ENCODE measurements at places on chromosomes 16 and 17.

GRCh38 chr17:12445331-12445730 is 220.4 kb upstream of the MYOCD start:
- no peak for DNase-seq

DNA sequence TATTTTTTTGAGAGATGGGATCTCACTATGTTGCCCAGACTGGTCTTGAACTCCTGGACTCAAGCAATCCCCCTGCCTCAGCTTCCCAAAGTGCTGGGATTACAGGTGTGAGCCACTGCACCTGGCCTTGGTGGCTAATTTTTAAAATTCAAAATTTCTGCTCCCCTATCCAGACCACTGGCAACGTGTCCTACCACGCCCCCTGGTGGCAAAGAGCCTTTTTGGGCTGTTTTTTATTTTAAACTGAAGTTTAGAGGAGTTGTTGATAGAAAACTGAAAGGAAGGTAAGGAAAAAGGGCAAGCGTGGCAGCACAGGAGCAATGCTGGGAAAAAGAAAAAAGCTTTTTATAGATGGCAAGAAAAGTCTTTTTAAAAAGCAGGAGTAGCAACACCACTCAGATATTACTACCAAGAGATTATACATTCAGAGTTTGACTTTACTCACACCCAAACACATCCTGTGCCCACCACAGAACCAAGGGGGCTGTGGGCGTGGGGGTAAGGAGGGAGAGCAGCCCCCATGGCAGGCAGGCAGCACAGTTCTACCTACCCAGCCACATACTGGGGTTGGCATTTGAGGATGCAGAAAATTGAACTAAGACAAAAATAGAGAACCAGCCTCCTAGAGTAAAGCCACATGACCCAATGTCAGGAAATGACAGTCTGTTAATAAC is 4.2 kb upstream of the MXRA7 start:
- DNase-seq = no peak

DNA sequence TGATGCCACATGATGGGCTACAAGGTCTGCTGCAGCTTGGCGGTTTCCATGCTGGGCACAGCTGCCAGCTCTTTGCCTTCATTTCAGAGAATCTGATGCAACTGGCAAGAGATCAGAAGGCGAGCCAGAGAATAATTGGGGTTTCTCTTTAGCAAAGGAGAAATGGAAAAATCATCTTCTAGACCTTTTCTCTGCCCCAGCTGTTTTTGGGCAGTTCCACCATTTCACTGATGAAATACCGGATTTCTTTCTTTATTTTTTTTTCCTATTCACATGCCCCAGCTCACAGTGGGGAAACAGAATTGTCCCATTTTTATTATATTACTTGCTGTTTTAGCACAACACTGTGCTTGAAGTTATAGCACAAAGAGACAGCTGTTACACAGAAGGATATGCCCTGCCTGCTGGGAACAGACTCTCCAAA is 439.3 kb upstream of the GOT2 start:
- DNase-seq = no peak

DNA sequence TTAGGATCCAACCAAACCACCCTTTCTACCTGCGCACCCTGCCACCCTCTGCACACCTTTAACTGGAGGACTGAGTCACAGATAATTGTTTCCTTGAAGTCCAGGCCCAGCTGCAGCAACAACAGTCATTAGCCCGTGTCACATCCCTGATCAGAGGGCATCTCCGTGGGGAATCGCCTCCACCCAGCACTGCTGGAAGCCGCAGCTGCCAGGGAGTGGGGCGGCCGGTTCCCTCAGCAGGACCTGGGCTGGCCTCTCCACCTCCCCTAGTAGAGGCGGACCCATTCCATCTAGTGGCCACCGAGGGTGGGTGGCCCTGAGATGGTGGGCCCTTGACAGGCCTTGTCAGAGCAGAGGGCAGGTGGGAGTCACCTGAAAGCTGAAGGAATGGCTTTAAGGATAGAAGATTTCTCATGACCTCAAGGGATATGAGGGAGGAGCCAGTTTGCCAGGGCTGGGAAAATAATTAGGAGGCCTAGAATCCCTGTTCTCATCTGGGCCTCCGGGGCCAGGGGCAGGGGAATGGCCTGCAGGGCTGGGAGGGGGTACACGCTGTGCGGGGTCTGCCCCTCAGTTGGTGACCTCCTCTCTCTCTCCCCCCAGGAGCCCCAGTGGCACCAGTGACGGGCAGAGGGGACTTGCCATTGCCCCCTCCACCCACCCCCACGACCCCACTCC is 6.2 kb downstream of the PRSS53 start:
- DNase-seq = no peak

DNA sequence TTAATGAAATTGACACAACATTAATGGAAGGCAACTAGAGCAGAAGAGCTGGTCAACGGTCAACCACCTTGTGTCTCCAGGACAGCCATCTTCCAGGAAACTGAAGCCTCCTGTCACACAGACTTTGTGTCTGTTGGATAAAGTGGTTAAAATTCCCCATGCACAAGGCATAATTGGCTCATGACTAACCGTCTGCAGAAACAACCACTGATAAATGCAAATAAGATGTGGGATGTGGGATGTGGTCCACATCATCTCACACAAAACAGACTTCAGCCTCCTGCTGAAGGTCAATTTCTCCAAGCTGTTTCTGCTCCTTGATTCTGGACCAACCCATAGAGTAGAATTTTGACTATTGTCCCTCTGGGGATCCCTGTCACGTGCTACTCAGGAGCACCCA is 26.9 kb upstream of the XYLT1 start:
- no peak for DNase-seq

- no peak for DNase-seq
These were observed 292.0 kb upstream of the CCL2 start for GRCh38 chr17:33962857-33963655.

- DNase-seq = peak; percentile 32
These were observed 26.3 kb upstream of the METRNL start for GRCh38 chr17:83053021-83053681.

- no peak for DNase-seq
These were observed 161.2 kb downstream of the XYLT1 start for GRCh38 chr16:17309510-17309909.

- no peak for DNase-seq
These were observed 4.1 kb upstream of the FOXF1 start for GRCh38 chr16:86505899-86506864.

GRCh38 chr16:427250-427649 is 1.8 kb downstream of the RAB11FIP3 start:
- DNase-seq = no peak

DNA sequence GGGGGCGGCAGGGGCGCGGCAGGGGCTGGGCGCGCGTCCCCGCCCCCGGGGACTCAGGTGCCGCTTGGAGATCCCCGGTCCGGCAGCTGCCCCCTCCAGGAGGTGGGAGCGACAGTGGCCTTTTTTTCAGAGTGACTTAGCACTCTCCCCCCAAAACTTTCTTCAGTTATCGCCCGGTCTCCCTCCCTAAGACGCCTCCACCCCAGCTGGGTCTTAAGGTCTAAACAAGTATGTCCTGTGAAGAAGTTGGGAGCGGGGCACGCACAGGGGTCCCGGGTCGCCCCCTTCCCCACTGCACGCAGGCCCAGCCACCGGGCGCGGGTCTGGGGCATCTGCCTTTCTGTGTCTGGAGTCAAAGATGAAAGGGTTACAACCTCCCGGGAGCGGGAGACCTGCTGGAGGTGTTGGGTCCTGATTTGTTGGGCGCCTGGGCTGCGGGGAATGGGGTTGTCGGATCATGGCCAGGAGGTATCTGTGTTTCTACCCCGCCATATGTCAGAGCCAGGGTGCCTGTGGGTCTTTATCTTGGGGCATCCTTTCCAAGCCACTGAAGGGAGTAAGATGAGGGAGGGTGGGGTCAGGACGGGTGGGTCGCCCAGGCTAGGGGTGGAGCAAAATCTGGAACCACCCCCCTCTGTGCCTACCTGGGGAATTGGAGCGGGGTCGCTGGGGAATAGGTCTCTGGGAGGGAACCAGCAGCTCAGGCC is 757 bp downstream of the FMNL1 start:
- no peak for DNase-seq

GRCh38 chr16:57297856-57298255 is 13.4 kb upstream of the PLLP start:
- DNase-seq = no peak

DNA sequence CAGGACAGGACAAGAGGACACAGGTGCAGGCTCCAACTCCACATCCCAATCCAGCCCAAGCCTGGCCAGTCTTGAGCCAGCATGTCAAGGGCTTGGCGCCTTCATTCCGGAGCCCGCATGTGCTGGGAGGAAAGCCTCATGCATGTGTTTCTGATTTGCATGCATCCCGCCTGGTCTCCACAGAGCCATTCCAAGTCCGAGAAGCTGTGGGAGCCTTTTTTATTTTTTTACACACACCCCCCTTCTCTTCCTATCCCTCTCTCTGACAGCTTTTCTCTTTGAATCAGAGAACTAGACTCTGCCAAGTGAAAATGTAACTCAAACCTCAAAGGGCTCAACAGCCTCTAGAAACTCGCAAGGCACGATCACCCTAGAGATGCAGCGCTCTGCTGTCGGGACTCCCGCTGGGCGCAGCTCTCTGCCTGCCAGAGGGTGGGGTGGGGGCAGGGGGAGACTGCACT is 45.1 kb downstream of the NOG start:
- peak; percentile 24 for DNase-seq

DNA sequence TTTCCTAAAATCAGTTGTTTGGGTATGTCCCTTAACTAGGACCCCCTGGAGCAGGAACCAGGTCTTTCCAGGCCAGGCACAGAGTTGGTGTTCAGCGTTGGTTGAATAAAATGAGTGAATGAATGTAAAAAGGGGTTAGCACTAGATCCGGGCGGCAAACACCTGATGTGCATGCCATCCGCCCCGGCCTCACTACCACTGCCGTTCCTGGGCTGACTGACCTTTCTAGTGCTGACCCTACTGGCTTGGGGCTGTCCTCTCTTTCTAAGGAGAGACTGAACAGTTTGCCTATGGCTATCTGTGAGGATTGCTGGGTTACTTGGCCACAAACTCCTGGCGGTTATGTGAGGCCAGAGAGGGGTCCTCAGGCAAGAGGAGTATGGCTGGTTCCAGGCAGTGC is 10.1 kb upstream of the PHF12 start:
- DNase-seq = no peak

GRCh38 chr17:5864741-5865657 is 205.2 kb upstream of the WSCD1 start:
- DNase-seq = no peak

- no peak for DNase-seq
These were observed 22.0 kb upstream of the NOG start for GRCh38 chr17:56571456-56571855.

DNA sequence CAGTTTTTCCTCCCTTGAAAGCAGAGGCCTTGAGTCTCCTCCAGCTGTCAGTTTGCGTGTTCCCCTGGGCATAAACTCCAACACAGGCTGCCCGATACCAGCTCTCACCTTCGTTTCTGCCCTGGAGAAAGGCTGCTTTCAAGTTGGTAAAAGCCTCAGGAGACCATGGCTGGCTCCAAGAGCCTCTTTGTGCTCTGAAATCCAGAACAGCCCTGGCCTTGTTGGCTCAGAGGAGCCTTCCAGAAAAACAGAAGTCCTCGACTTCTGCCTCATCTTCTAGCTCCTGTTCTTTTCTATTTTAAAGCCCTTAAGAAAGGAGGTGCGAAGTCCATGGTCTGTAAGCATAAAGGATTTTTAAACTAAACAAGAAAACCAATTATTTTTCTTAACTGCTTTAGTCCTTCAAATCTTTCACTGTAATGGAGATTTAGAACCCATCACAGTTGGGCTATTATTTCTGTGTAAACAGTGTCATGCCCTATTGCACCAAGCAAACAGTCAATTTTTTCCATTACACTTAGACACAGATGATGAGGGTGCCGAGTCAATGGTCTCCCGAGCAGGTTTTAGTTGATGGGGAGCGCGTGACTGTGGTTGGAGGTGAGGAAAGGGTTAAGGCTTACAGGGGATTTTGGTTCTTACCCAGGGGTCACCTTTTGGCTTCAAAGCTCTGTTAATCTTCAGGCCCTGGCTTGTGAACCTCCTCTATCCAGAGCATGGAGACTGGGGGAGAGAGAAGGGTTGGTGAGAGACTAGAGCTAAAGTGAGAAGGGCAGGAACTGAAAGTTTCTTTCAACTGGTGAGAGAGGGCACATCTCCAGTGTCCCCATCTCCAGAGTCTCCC is 212.8 kb downstream of the MSI2 start:
- DNase-seq = no peak

DNA sequence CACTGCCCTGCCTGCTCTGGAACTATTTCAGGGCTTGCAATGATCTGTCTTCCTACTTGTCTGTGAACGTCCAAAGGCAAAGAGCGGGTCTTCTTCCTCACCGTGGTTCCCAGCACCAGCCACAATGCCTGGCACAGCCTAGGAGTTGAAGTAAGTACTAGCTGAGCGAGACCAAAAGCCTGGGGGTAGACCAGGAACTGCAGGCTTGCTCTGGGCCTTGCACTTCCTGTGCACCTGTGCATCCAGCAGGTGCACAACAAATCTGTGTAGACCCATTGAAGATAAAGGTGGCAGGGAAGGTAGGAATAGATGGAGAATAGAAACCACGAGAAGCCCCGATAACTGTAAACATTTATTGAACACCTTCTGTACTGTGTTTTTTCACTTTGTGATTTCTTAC is 4.6 kb downstream of the FAM171A2 start:
- no peak for DNase-seq

DNA sequence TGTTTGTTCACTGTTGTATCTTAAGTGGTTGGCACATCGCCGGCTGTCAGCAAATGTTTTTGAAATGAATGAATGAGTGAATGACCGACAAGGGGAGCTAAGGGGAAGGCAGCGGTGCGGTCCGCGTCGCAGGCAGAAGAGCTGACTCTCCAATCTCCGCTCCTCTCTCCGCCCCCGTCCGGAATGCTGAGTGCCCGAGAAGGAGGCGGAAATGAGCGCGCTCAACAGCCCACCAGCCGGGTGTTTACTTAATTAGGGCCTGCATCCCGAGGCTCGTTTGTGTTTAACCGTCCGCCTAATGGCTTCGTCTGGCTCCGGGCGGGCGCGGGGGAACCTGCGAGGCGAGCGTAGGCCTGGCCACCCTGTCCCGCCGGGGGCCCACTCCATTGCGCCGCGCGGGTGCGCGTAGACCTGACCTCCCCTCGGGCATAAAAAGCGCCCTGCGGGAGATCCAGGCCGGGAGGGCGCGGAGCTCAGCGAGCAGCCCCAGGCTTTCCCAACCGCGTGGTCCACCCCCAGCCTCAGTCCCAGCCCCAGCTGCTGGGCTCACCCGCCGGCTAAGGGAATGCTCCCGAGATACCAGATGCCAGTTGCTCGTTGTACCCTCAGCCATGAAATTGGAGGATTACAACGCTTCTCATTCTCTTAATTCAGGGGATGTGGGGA is 2.5 kb upstream of the CDH3 start:
- peak; percentile 94 for DNase-seq
